ENCODE measurements at places on chromosomes 16 and 17.

DNA sequence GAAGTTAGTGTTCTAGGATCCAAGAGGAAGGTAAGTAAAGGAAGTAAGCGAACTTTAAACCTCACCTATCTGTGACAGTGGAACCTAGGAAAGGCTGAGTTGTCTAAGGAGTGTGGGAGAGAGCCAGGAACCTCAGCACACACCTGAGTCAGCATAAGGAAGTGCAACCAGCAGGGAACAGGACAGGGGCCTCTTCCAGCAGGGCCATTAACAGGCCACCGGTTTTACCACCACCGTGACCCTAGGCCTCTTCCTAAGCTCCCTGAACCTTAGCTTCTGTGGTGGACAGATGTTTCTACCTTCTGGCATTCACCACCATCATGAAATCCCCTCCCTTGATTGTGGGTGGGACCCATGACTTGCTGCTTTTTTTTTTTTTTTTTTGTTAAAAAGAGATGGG, 26.7 kb upstream of the GPATCH8 start:
- DNase-seq = no peak

DNA sequence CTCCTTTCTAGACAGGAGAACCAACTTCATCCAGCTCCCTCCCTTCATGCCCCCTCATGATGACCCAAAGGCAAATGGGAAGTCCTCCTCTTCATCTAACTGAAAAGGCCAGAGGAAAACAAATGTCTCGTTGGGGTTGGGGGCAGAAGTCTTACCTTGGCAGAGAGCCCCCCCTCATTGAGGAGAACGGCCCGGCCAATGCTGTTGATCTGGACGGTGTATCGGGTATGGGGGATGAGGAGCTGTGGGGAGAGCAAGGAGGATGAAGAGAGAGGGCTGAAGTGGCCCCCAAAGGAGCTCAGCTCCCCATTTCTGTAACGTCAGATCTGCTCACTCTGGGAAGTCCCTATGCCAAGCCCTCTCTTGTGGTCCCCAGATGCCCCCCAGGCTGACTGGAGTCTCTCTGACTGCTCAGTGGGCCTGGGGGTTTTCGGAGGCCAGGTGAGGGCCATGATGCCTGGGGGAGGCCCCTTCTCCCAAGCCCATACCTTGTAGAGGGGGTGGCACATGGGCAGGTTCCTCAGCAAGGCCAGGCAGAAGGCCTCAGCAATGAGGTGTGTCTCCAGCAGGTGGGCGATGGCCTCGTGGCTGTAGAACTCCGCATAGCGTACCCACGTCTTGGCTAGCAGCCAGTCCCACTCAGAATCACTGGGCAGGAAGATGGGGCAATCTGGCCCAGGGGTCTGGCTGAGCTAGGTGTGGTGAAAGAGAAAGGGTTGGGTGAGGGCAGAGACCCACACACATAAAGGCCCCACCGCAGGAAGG, 10.8 kb downstream of the ALOX12B start:
- DNase-seq = no peak

GRCh38 chr17:39648616-39649366, 11.8 kb downstream of the STARD3 start:
- DNase-seq = no peak

DNA sequence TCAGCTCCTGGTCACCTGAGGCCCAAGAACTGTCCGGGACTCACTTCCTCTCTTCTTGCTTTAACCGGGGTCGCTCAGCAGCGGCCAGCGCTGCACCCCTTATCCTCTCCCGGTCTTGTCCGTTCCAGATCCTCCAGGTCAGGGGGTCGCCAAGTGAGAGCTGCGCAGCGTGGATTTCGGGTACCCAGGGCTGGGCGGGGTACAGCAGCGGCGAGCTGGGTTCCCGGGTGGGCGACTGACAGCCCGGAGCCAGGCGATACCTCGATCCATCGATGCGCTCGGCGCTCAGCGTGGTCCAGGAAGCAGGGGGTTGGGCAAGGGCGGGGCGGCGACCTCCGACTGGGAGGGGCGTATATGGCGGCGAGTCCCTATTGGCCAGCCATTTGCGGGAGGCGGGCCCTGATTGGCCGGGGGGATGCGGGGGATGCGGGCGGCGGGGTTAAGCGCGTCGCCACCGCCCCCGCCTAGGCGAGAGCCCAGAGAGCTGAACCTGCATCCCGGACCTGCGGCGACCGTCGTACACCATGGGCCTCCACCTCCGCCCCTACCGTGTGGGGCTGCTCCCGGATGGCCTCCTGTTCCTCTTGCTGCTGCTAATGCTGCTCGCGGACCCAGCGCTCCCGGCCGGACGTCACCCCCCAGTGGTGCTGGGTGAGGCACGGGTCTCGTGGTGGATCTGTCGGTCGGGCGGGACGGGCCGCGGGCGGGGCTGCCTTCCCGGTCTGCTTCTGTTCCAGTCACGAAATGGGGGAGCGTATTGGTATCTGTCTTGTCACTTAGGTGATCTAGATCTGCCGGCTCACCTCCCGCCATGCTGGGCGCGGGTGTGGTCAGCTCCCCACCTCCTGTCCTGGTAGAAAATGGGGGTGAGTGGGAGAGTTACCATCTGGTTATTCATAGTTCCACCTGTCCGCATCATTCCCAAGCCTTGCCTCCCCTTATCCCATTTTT, at the start of gene PLA2G15:
TSS of gene PLA2G15 (plus strand) at position 471 of the 951 bp plus-strand sequence. CDS start at position 525, 54 bp downstream.
- DNase-seq = peak; percentile 91

GRCh38 chr17:60371818-60372510, 20.0 kb downstream of the USP32 start:
- DNase-seq = no peak

- DNase-seq = peak; percentile 36
These were observed 7.5 kb upstream of the C16orf95 start for GRCh38 chr16:87324411-87325275.

DNA sequence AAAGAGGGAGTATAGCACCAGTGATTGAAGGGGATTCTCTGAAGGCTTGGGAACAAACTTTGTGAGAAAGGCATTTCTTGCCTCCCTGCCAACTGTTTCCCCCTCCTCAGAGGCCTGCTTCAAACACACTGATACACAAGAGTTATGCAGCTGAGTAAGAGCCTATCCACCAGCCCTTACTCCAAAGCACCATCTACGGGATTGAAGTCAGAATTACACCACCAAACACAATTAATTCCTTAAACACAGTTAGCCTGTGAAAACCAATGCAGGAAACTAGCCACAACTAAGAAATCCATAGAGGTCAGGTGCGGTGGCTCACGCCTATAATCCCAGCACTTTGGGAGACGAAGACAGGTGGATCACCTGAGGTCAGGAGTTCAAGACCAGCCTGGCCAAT, 138.3 kb downstream of the SHCBP1 start:
- DNase-seq = no peak

DNA sequence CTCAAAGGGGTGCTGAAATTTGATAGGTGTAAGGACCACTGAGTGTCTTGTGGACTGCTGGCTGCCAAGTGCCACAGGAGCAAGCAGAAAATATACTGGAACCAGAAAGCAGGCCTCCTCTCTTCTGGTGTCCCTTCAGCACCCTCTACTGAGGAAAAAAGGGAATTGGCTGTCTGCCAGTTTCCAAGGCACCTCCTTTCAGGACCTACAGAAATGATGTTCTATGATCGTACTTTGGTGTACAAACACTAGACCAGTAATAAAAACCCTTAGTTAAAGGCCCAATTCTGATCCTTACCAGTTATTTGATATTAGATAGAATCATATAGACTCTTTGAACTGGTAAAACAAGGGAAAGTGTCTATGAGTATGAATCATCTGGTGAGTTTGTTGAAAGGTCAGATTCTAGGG, 35.8 kb upstream of the BCAS3 start:
- DNase-seq = peak; percentile 83

GRCh38 chr16:56781528-56781961, 51.6 kb downstream of the NUP93 start:
- no peak for DNase-seq

- DNase-seq = no peak
These were observed 325.1 kb upstream of the KCNJ16 start for GRCh38 chr17:69749911-69750310.

DNA sequence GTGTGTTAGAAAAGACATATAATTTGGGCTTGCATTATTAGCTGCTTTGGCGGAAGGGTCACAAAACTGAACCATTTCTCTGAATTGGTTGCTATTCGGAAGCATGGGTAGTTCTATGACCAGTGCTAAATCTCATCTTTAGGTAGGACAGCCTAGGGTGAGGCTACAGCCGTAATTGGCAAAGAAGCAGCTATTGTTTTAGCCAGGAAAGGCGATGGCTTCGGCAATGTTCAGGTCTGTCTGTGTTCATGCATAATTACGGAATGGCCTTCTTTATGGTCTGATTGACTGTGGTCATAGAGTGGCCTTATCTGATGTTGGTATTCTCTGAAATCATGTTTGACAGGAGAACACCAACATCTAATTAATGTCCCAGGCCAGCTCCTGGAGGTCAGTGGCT, 368.4 kb upstream of the HSBP1 start:
- DNase-seq = no peak

DNA sequence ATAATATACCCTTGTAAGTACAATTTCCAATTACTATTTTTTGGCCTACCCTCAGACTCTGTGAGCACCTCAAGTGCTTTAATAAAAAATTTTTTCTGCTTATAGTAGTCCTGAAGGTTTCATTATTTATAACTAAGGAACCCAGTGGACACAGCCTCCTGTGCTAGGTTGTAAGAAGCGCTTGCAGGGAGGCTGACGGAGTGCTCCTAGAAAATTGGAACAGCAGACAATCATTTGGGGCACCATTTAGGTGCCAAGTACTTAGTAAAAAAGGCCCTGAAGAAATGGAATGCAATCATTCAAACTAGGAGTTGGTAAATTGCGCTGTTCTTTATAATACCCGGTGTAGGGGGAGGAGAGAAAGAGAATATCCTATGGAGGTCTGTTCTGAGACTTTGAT, 19.8 kb downstream of the CA10 start:
- DNase-seq = no peak

DNA sequence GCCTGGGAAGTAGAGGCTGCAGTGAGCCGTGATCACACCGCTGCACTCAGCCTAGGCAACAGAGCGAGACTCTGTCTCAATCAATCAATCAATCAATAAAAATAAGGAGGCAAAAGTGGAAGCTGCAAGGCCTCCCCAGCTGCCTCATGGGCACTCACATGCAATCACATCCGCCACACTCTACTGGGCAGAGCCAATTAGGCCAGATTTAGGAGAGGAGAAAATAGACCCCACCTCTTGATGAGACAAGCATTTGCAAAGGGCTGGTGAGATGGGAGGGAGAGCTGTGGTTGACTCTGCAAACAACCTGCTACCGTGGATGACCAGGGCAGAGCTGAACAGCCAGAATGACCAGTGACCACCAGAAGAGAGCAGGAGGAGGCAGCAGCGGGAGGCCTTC, 14.7 kb upstream of the GSG1L start:
- no peak for DNase-seq

GRCh38 chr16:76835779-76836300, 355.1 kb upstream of the MON1B start:
- DNase-seq = no peak

DNA sequence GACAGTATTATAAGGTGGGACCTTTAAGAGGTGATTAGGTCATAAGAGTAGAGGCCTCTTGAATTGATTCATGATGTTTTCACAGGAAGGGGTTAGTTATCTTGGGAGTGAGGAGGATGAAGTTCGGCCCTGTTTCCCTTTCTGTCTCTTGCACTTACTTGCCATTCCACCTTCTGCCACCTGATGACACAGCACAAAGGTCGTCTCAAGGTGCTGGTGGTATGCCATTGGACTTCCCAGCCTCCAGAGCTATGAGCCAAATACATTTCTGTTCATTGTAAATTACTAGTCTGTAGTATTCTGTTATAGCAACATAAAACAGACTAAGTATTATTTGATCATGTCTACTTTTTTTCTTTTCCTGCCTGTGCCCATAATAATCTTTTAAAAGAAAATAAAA, 23.5 kb downstream of the CHD9 start:
- DNase-seq = no peak

DNA sequence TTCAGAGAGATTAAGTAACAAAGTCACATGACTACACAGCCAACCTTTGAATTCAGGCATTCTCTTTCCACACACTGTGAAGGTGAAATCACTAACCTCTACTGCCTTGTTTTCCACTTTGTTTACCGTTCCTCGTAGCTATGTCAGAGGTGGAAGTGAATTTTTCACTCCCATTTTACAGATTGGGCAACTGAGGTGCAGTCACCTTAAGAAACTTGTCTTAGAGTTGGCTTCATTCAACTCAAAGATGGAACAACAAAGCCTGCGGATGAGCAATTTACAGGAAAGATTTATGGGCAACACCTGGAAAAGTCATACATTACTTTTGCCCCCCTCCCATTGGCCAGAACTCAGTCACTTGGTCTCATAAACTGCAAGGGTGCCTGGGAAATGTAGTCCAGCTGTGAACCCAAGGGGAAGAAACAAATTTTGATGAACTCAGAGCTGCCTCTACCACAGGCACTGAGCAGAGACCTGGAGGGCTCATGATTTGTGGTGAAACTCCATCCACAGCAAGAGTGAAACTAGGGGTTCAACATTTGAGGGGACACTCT, 784.6 kb upstream of the EEF2KMT start:
- DNase-seq = no peak

DNA sequence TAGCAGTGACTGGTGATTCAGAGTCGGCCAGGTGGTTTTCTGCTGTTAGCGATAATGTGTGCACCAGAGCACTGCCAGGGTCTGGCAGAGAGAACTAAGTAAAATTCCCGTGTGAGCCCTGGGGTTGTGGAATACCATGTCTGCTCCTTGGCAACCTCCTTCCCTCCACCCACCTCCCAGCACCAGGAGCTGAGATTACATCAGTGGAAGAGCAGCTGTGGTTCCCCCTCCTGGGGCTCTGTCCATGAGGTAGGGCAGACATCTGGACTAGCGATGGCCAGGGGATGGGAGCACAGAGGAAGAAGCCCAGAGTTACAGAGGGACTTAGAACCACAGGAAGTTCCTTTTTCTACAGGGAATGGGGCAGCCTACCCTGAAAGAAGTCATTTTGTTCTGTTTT, 15.8 kb downstream of the CLEC10A start:
- no peak for DNase-seq

DNA sequence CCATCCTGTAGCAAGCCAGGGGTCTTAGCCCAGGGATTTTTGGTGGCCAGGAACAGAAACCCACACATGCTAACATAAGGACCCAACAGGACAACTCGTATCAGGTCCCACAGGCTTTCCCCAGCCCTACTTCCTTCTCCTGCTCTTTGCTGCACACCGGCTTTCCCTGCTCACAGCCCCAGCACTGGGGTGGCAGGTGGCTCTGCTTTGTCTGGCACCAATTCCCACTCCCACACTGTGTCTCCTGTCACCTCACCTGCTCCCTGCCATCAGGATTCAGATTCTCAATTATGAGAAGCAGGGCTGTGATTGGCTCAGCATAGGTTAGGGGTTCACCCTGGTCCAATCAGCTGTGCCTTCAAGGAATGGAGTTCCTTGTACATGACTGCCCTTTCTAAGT, 94.1 kb downstream of the TMEM132E start:
- no peak for DNase-seq
